Kasumi-1 (cell line): ENCODE measurements at places on chromosomes 11 and 22.

DNA sequence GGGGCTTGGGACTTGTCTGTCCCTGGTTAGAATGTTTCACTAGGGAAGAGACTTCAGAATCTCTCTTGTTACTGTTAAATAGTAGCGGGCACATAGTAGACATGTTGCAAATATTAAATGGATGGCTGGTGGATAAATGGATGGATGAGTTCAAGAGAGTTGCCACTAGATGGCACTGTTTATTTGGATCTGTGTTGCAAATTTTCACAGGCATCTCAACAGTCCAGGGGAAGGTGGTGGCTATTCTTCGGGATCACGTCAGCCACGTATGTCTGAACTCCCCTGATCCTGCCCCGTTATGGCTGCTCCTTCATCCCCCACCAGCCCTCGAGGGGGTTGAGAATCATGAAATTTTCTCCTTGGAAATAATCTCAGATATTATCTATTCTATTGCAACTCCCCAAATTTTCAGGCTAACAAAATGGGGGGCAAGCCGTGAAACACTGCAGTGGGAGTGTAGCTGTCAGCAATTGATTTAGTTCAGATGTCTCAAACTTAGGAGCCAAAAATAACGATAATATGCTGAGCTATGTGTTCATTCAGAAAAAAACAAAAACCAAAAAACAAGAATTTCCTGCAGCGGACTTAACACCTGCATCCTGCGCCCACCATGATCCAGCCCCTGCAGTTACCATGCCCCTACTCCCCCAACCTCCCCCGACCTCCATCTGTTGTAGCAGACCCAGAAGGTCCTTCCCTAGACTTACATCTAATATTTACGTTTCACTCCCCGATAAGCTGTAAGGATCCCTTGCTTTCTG is 29.1 kb upstream of the BIRC3 start:
- peak; percentile 83 for DNase-seq

GRCh38 chr22:49345896-49346295 is 481.8 kb downstream of the BRD1 start:
- DNase-seq: no peak

- DNase-seq: peak; percentile 2
Observed at GRCh38 chr11:120068114-120068573, 69.8 kb downstream of the TRIM29 start.

DNA sequence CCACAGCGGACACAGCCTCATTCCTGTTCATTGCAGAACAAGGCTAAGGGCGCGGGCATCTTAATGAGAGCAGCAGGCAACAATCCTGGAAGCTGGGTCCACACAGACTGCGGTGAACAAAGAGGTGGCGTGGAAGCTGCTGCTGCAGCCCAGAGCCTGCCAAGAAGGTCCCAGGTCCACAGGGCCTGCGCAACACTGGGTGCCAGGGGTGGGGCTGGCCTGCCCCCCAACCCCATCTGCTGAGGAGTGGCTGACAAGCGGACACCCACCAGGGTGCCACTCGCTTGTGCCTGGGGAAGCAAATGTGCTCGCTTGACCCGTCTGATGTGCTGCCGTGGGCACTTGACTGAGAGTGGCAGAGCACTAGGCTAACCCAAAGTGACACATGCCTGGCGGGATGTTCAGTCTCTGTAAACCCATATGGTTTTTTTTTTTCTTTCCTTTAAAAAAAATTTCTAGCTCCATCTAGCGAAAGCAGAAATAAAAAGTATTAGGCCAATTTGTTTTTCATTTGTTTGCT is 83.2 kb upstream of the PITPNB start:
- no peak for DNase-seq

GRCh38 chr11:120929090-120929489 is 94.8 kb upstream of the TBCEL start:
- no peak for DNase-seq

GRCh38 chr11:102599642-102600261 is 25.4 kb downstream of the MMP20 start:
- peak; percentile 27 for DNase-seq

DNA sequence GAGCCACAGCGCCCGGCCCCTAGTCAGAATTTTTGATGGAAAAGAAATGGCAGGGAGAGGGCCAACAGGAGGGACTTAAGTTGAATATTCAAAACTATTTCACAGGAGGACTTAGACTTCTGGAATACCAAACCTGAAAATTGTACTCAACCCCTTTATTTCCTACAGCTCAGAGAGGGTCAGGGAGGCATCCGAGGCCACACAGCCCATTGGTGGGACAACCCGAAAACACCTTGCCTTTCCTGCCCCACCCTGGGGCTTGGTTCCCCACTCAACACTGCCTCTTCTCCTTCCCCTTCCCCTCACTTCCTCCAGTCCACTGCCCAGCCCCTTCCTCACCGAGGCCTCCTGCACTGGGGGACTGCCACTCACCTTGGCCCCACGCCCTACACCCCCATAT is 1.4 kb downstream of the NAALADL1 start:
- DNase-seq: no peak

DNA sequence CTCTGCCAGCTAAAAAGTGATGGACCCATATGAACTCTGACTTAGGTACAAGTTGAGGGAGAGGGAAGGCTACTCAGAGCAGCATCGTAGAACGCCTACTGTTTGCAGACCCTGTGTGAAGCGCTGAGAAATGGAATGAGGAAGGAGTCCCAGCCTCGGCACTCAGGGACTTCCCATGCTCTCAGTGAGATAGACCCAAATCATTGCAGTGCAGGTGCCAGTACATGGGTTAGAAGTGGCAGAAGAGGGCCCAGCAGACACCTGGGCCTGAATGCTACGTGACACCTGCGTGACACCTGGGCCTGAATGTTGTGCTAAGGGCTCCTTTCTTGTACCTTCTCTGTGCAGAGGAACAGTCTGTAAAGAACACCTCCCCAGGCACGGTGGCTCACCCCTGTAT is 2.6 kb upstream of the PDGFB start:
- DNase-seq: no peak

DNA sequence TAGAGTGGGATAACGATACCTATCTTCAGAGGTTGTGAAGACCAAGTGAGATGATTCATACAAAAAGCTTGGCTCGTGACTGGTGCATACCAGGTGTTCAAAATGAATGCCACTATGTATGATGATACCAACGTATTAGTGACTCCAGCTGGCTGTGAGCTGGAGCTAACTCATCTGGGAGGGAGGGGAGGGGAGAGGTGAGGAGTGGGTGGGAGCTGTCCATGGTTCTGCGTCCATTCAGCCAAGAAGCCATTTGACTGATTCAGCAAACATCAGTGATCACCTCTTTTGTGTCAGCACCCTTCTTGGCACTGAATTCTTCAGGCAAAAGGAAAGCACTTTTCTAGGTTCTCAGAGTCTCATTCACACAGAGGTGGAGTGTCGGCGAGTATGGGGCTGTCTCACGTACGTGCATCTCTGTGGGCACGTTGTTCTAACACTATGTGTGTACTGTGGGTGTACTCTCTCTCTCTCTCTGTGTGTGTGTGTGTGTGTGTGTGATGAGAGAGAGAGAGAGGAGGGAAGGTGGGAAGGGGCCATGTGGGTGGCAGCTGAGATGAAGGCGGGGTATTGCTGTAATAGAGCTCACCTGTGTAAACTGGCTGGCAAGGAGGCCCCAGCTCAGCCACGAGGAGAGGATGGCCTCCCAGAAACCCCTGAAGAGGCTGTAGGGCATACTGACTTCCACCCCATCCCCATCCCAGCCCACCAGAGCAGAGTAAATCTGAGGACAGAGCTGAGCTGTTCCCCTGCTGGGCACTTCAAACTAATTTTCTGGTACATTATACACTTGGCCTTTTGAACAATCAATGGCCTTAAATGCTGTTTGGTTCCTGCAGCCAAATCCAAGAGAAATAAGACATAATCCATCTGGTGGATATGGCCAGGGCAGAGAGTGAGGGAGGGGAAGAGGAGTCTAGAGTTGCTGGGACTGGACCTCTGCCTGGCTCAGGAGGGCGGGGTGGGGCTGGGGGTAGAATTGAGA is 96.1 kb upstream of the THY1 start:
- DNase-seq: peak; percentile 26

DNA sequence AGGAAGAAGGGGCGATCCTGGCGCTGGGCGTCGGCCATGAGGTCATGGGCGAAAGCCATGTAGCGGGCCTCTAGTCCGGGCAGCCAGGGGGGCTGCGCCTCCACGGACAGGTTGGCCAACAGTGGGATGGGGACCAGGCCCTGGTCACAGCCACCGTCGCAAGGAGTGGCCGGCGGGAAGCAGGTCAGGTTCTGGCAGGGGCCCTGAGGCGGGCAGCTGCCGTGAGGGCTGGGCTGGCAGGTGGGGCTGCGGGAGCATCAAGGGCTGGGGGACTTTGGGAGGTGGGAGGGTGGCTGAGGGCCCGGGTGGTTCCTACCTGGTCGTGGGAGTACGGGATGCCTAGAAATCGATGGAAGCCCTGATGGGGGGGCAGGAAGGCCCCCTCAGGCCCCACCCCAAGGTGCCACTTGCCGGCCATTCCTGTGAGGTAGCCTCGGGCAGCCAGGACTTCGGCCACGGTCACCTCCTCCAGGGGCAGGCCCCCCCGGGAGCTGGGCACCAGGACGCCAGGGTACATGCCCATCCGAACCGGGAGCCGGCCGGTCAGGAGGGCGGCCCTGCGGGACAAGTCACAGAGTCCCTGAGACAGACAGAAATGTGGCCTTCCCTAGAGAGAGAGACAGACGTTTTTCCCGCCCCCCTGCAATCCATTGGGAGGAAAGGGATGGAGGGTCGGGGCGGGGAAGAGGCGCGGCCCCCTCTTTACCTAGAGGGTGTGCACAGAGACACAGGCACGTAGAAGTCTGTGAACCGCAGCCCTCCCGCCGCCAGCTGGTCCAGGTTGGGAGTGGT is 906 bp downstream of the ARSA start:
- no peak for DNase-seq

DNA sequence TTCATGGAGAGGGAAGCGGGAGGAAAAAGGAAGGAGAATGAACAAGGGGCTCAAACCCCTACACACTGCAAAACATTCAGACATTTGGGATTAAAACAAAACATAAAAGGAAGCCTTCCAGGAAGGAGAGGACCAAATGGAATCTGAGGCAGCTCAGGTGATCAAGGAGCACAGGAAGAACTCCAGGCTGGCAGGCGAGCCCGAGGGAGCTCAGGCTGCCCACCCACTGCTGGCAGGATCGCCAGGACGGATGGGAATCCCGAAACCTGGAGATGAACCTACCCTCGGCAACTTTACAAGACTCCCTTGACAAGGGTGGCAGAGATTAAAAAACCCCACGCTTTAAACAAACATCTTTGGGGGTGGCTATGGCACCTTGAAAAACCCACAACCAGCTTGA is 5.0 kb upstream of the PYGM start:
- DNase-seq: no peak

GRCh38 chr22:37643225-37643847 is 3.9 kb downstream of the SH3BP1 start:
- DNase-seq: peak; percentile 60

GRCh38 chr11:126140926-126141280 is 70.5 kb downstream of the RPUSD4 start:
- no peak for DNase-seq

DNA sequence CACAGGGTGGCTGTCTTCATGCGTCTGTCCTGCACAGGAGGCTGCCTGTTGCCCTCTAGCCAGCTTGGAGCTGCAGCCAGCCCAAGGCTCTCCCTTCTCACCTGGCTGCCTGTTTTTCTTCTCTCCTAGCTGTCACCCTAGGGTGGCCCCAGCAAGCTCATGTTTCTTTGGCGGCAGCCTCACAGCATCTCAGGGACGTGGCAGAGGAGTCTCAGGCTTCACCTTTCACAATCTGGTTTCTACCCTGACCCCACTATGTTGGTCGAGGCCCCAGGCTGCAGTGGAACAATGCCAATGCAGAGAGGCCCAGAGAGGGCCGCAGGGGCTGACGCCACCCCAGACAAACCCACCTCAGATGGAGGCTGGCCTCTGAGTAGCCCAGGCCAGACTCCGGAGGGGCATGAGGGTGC is 2.5 kb upstream of the CLDN5 start:
- DNase-seq: no peak

DNA sequence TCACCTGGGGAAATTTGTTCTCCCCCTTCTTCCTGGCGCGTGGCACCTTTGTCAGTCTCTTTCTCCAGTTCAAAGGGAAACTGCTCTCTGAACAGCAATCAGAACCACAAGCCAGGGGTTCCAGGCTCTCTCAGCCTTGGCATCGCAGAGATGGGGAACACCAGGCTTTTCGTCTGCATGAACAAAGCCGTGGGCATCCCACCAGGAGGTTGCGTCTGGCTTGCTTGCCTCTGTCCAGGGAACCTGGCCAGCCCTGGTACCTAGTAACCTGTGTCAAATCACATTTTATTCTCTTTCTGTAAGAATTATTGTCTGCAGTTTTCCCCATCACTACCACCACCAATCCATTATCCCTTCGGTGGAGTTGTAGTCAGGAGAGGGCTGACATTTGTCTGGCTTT is 107.0 kb downstream of the WNT7B start:
- no peak for DNase-seq

- DNase-seq: no peak
Observed at GRCh38 chr22:28043266-28043665, 124.2 kb upstream of the PITPNB start.

- DNase-seq: no peak
Observed at GRCh38 chr11:73003088-73003487, 139.0 kb downstream of the FCHSD2 start.

- no peak for DNase-seq
Observed at GRCh38 chr22:17451316-17451715, 82.1 kb downstream of the CECR2 start.

GRCh38 chr11:63007920-63008319 is 7.7 kb downstream of the SLC22A8 start:
- DNase-seq: no peak

GRCh38 chr11:103875855-103876510 is 160.5 kb upstream of the DDI1 start:
- no peak for DNase-seq

GRCh38 chr11:19580646-19581045 is 132.0 kb upstream of the NAV2 start:
- no peak for DNase-seq

DNA sequence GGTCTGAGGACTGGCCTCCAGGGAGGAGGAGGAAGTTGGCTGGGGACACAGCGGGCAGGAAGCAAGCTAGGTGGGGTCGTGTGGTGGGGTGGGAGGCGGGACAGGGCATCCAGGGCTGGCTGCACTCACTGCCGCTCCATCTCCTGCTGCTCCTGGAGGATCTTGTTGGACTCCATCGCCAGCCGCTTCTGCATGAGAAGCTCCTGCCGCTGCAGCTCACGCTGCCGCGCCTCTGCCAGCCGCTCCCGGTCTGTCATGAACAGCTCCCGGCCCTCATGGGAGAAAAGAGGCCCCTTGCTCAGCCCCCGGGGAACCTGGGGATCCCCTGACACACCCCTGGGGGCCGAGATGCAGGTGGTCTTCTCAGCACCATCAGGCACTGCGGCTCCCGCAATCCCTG is 21.6 kb downstream of the USH1C start:
- no peak for DNase-seq
